NCI-H510A treated with DMSO at 0.1 percent for 48 hours (cell line): ENCODE measurements at places on chromosomes 2 and 18.

DNA sequence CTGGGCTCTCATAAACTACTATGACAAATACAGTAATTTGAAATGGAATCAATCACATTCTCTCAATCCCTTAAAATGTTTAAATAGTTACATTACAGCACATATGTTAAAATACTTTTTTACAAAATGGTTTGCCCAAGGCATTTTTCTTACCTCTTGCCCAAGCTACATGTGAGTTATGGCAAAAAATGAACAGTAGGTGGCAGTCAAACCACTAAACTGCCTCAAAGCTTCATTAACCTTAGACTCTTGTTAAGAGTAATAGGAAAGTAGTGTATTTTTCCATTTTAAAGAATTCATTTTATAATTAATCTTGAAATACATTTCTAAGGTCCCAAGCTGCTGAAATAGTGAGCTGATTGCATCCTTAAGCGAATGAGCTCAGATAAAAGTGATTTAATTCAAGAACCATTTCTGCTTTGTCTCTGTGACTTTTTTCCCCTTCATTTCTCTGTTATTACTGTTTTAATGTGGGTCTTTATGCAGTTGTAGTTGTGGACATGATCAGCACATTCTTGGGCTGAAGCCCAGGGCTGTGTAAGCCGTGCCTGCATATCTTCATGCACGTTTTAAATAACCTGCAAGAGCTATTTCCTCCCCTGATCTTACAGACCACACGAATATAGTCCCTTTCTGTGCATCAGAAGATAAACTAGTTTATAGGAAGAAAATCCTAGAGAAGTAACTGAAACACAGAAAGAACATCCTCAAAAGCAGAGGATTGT, 311.8 kb downstream of the LNPK start:
- peak; percentile 62 for DNase-seq

- no peak for DNase-seq
Observed at GRCh38 chr2:181467966-181468707, 11.0 kb downstream of the ITGA4 start.

DNA sequence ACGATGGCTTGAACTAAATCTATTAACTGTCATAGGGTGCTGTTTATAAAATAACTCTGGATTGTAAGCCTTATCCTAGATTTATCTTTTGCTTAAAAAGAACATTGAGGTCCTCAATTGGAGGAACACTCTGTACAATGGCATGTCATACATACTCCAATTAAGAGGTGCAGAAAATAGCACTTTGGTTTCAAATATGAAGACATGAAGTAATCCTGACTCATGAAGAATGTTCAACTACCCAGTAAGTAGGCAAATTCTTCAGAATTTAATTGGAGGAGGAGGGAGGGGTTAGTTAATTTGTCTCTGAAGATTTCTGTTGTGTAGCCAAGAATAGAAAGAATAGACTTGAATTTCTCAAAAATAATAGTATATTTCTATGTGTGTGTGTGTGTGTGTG, 36.1 kb downstream of the DCC start:
- no peak for DNase-seq

- no peak for DNase-seq
Observed at GRCh38 chr2:190117305-190117704, 54.8 kb upstream of the MSTN start.

DNA sequence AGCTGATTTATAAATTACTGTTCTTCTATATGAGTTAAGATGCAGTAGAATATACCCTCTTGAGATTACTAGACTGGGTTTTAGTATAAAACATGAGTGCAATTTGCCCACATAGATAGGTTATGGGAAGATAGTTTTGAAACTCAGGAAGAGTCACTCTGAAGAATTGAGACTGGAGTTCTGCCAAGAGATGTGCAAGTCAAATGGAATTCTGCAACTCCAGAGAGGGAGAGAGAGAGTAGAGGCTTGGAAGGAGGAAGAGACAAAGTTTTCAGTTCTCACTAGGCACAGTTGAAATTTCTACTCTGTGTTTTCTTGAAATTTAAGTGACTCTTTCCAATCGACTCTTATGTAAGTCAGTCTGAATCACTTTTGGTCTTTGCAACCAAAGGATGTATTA, 878.8 kb downstream of the TSN start:
- DNase-seq: no peak

DNA sequence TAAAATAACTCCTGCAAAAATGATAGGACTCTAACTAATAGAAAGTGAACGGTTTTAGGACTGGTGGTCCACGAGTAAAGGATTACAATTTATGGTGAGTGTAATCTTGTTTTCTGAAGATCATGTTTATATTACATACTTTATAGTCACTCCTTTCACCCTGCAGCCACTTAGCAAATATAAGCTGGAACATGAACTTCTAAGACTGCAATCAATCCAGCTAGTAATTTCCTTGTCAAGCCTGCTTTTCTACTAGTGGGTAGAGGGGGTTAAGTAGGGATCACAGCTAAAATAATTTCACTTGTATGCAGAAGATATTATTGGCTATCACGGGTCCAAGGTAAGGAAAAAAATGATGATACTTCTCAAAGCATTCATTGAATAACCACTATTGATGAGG, 125.5 kb upstream of the NETO1 start:
- DNase-seq: no peak

DNA sequence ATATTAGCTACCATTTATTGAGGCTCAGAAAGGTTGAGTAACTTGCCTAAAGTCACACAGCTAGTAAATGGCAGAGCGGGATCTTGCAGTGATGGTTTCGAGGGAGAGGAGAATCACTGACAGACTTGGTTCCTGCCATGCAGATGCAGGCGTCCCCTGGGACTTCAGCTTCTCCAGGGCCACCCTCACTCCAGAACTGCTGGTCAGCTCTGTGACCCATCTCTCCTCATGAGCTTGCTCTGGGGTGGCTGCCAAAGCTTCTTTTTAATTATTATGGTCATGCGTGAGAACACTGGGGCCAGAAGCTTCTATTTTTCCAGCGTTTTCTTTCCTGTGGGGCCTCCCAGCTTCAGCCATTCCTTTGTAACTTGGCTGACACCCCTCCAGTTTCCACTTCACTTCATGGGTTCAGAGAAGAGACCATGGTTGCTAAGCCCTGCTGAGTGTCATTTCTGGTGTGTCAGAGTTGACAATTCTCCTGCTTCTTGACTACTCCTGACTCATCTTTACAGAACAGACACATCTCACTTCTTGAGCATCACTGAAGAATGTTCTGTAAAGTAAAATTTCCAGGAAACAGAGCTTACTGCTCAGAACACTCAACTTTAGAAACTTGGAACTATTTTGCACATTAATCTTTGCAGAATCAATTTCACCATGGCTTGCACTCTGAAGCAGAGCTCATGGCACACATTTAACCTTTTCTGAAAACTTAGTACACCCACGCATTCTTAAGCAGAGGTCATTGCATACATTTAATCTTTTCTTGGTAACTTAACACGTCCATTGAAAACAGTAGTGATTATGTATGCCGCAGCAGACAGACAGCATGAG, 70.4 kb downstream of the IL1R2 start:
- no peak for DNase-seq

GRCh38 chr2:238061315-238062202, 758 bp downstream of the SCLY start:
- peak; percentile 66 for DNase-seq

DNA sequence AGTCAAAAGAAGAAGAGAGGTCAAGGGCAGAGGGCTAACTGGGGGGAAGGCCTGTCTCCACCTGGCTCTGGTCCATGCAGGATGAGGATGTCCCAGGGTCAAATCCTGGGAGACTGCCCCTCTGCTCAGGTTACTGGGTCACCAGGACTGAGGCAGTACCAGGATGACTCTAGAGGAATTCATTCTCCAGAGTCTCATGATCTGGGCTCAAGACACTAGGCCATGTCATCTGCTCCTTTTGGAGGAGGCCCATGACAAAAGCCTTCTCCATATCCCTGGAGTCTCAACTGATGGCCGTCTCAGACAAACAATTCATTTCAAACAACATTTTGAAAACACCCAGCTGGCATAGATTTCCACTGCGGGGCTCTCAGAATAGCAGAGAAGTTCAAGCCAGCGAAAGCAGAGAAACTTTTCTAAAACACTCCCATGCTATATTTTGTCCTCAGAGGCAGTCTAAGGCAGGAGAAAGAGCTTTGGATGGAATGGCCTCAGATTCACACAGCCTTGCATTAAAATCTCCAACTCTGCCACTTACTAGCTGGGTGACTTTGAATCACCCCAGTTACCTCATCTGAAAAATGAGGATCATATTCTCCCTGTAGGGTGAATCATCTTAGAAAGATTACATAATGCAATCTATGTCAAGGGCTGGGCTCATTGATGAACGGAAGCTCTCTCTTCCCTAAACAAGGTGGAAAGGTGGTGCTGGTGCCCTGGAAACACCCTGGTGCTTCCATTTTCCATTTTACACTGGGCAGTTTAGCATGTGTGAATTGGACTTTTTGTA, 48.8 kb upstream of the LCLAT1 start:
- no peak for DNase-seq
